ENCODE measurements at places on chromosomes 16 and 17.

- no peaks in the 10 kb centered on the region for H3K27me3 ChIP-seq
- H3K4me3 ChIP-seq: no peak overlapping the region
- no peak for DNase-seq
Measured at GRCh38 chr16:11377154-11377553, 31.9 kb downstream of the RMI2 start.

DNA sequence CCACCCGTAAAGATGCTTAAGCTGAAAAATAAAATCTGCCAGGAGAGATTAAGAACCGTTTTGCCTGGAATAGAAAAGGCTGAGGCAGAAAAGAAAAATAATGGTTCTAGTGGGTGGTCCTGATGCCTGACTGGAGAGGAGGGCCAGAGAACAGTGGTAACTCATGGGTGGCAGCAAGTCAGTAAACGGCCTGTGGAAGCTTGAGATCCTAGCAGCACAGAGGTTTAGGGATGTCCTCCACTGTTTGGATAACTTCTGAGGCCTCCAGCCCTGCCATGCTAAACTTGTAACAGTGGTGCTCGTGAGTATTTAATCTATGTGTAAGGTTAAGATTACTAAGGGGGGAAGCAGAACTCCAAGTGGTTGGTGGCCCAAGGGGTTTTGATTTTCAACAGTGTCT is 21.2 kb upstream of the PHAF1 start:
- no peaks in the 10 kb centered on the region for H3K4me1 ChIP-seq
- H3K27ac ChIP-seq: no peak overlapping the region
- H3K4me3 ChIP-seq: no peak overlapping the region
- H3K27me3 ChIP-seq: no peaks in the 10 kb centered on the region
- no peaks in the 10 kb centered on the region for H3K36me3 ChIP-seq

DNA sequence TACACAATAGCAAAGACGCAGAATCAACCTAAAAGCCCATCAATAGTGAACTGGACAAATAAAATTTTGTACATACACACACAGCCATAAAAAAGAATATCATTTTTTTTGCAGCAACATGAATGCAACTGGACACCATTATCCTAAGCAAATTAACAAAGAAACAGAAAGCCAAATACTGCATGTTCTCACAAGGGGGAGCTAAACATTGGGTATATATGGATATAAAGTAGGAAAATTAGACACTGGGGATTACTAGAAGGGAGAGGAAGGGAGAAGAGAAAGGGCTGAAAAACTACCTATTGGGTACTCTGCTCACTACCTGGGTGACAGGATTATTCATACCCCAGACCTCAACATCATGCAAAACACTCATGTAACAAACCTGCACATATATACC is 28.2 kb downstream of the ADAMTS18 start:
- no peak for DNase-seq
- no peak overlapping the region for H3K4me3 ChIP-seq
- H3K27me3 ChIP-seq: no peaks in the 10 kb centered on the region
- no peaks in the 10 kb centered on the region for H3K4me1 ChIP-seq

DNA sequence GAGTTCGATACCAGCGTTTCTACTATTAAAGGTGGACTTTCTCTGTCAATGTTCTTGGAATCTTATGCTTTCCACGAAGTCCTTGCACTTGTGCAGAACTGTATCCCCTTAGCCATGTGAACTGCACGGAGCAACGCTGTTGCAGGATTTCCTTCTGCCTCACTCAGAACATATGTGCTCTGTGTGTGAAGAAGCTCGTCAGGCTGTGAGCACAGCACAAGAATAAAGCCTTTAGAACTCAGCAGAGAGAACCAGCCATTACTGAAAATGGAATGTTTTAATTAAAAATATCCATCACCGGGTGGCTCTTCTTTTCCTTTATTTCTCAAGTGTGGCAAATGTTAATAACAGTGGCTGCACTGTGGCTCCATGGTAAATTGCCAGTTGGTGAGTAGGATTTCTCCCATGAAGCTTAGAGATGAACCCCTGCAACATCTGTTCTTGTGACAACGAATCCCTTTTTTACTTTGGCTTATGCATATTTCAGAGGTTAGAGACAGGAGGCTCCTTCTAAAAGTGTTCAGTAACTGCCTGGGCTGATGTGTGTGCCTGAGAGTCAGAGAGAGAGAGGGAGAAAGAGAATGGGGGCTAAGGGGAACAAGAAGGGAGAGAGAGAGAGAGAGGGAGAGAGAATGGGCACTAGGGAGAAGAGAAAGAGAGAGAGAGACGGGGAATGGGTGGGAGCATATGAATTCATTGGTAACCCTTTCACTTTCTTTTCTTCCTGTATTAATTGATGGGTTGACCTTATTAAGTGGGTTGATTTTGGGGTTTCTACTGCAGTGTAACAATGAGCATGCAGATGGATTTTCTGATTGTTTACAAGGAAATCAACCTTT is 50.0 kb downstream of the RPTOR start:
- H3K27me3 ChIP-seq: no peaks in the 10 kb centered on the region
- H3K36me3 ChIP-seq: no peaks in the 10 kb centered on the region
- H3K4me3 ChIP-seq: no peak overlapping the region
- H3K4me1 ChIP-seq: peaks cover 8% of the 10 kb centered on the region
- no peak for DNase-seq
- no peak overlapping the region for H3K27ac ChIP-seq

- H3K4me3 ChIP-seq: no peak overlapping the region
- H3K36me3 ChIP-seq: no peaks in the 10 kb centered on the region
- H3K27ac ChIP-seq: no peak overlapping the region
- H3K27me3 ChIP-seq: no peaks in the 10 kb centered on the region
- H3K4me1 ChIP-seq: no peaks in the 10 kb centered on the region
- no peak for DNase-seq
Measured at GRCh38 chr16:80893686-80894085, 89.3 kb upstream of the CDYL2 start.

DNA sequence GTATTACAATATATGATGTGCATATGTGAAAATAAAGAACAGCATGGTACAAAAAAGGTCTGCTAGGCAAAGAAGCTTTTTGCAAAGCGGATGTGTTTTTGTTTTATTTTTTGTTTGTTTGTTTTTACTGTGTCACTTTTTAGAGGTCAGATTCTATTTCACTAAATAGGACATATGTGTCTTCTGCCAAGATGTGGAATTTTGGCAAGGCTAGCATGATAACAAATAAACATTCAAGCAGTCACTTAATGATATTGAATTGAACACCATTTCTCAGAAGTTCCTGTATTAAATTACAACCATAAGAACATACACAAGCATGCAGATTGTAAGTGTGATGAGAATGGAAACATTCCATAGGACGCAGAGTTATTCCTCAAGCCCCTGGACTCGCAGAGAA is 492.7 kb downstream of the WWOX start:
- H3K27ac ChIP-seq: no peak overlapping the region
- H3K36me3 ChIP-seq: no peaks in the 10 kb centered on the region
- no peak overlapping the region for H3K4me3 ChIP-seq
- H3K27me3 ChIP-seq: no peaks in the 10 kb centered on the region

- no peak overlapping the region for H3K27ac ChIP-seq
- peaks cover 3% of the 10 kb centered on the region for H3K4me1 ChIP-seq
- DNase-seq: no peak
- H3K27me3 ChIP-seq: no peaks in the 10 kb centered on the region
- H3K4me3 ChIP-seq: no peak overlapping the region
- no peaks in the 10 kb centered on the region for H3K36me3 ChIP-seq
Measured at GRCh38 chr17:8013731-8014557, 11.5 kb downstream of the GUCY2D start.

GRCh38 chr16:67170168-67170948 is at the start of gene NOL3:
Gene NOL3, plus strand, starts transcription at chr16:67170538.
- peak; percentile 62 for DNase-seq
- H3K27ac ChIP-seq: peak within 1 kb of the TSS; percentile 85
- H3K27me3 ChIP-seq: peaks cover 37% of the 10 kb centered on the region

GRCh38 chr17:9677411-9677810 is 32.1 kb downstream of the USP43 start:
- no peaks in the 10 kb centered on the region for H3K36me3 ChIP-seq
- H3K4me3 ChIP-seq: no peak overlapping the region
- H3K27me3 ChIP-seq: no peaks in the 10 kb centered on the region
- DNase-seq: no peak

DNA sequence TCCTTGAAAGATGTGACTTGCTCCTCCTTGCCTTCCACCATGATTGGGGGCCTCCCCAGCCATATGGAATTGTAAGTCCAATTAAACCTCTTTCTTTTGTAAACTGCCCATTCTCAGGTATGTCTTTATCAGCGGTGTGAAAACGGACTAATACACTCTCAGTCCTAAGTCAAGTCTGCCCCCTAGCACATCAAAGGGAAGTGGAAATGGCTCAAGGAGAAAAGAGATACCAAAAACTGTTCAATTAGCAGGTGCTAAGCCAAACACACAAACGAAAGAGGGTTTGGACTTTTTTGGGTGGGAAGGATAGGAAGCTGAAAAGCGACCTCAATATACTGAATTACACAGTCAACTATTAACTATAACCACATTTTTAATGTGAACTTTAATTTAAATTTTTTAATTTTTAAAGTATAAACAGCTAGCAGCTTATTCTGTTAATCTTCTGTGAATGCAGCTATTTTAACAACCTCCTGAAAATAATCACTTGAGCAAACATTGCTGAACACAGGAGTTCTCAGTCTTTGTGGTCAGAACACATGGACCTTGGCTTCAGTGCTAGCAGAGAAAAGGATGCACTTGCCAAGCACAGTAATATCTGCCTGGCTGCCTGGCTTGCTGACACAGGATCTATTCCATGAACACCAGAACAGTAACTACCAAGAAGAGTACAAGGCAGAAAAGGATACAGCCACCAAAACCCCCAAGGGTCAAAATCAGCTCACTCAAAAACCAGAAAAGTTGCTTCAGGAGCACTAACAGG is 10.9 kb downstream of the ZNF18 start:
- no peaks in the 10 kb centered on the region for H3K4me1 ChIP-seq
- DNase-seq: no peak
- peaks cover 19% of the 10 kb centered on the region for H3K36me3 ChIP-seq
- H3K4me3 ChIP-seq: no peak overlapping the region
- H3K27ac ChIP-seq: no peak overlapping the region

GRCh38 chr16:60744198-60744597 is 1292.0 kb downstream of the CDH8 start:
- H3K27ac ChIP-seq: no peak overlapping the region
- no peak overlapping the region for H3K4me3 ChIP-seq
- DNase-seq: no peak

GRCh38 chr17:60107526-60108257 is 29.0 kb upstream of the HEATR6 start:
- H3K4me1 ChIP-seq: peaks cover 2% of the 10 kb centered on the region
- H3K4me3 ChIP-seq: no peak overlapping the region
- H3K36me3 ChIP-seq: no peaks in the 10 kb centered on the region
- no peak overlapping the region for H3K27ac ChIP-seq
- no peak for DNase-seq
- H3K27me3 ChIP-seq: no peaks in the 10 kb centered on the region

DNA sequence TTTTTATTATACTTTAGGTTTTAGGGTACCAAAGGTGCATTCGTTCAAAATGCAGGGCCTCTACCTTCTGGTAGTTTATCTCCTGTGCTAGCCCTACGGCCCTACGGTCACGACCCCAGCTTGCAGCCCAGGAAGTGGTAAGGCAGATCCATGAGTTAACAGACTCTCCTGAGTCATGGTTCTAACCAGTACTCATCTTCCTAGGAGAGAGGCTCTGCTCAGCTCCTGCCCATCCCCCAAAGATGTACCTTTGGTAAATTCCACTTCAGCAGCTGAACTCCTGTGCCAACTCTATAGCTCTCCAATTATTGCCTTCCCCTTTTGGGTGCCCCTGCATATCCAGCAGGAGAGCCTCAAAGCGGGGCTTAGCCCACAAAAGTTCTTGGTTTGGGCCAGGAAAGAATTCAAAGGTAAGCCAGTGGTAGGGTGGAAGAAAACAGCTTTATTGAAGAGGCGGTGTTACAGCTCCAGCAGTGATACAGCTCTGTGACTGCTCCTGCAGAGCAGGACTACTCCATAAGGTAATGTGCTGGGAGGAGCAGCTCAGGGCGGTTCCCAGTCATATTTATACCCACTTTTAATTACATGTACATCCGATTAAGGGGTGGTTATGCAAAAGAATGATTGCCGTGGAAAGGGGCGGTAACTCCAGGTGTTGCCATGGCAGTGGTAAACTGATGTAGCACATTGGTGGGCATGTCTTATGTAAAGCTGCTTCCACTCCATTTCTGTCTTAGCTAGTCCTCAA is 241.4 kb downstream of the PMP22 start:
- no peak overlapping the region for H3K27ac ChIP-seq
- no peaks in the 10 kb centered on the region for H3K4me1 ChIP-seq
- H3K36me3 ChIP-seq: no peaks in the 10 kb centered on the region
- no peaks in the 10 kb centered on the region for H3K27me3 ChIP-seq
- DNase-seq: no peak
- no peak overlapping the region for H3K4me3 ChIP-seq

DNA sequence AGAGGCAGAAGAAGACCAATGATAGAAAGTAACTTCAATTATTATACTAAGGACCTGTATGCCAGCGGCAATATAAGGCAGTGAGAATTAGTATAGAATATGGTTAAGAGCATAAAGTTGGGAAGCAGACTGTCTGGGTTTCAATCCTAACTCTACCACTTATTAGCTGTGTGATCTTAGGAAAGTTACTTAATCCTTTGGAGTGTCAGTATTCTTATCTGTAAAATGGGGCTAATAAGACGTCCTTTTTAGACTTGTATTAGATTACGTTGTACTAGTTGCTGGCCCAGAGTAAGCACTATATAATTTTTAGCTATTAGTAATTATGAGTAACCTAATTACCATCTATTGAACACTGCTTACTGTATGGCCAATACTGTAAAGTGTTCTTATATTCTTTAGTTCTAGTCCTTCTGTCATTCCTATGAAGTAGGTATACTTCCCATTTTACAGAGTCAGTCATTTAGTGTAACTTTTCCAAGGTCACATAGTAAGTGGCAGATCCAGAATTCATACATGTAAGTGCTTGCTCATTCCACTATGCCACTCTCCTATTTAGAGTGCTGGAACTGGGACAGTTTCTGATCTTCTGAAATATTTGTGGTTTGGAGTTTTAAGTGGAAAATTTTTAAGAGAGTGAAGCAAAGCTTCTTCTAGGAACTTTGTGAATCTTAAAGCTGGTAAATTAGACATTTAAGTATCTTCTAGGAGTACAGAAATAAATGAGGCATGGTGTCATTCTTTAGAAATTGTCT is 22.5 kb downstream of the HEATR9 start:
- H3K4me1 ChIP-seq: no peaks in the 10 kb centered on the region
- no peaks in the 10 kb centered on the region for H3K27me3 ChIP-seq

- DNase-seq: no peak
- no peak overlapping the region for H3K27ac ChIP-seq
- H3K4me3 ChIP-seq: no peak overlapping the region
- H3K4me1 ChIP-seq: no peaks in the 10 kb centered on the region
- no peaks in the 10 kb centered on the region for H3K36me3 ChIP-seq
Measured at GRCh38 chr16:50459496-50460080, 88.6 kb upstream of the NKD1 start.

All from kidney (tissue), 22 donors.